ENCODE measurements at places on chromosomes 1 and 21.

GRCh38 chr1:4224684-4225467 is 324.8 kb upstream of the C1orf174 start:
- DNase-seq = no peak

DNA sequence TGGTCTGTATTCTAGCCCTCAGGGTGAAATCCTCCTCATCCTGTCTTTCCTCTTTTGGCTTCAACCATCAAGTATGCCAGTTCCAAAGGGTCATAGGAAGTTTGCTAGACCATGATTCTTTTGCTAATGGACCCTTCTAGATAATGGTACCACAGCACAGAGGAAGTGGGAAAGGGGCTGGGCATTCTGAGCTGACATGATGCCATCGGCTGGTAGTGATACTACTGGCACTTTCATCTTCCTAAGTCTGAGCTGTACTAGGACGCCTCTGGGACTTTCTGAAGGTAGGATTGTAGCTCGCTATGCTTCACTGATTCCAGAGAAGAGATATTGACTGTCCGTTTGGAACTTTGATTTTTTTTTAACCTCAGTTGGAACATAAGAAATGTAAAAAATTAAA is 11.4 kb downstream of the FASLG start:
- no peak for DNase-seq

- no peak for DNase-seq
These were observed 294.5 kb downstream of the RRAGC start for GRCh38 chr1:38565020-38565491.

- no peak for DNase-seq
These were observed 164.5 kb upstream of the COA6 start for GRCh38 chr1:234208791-234209190.

DNA sequence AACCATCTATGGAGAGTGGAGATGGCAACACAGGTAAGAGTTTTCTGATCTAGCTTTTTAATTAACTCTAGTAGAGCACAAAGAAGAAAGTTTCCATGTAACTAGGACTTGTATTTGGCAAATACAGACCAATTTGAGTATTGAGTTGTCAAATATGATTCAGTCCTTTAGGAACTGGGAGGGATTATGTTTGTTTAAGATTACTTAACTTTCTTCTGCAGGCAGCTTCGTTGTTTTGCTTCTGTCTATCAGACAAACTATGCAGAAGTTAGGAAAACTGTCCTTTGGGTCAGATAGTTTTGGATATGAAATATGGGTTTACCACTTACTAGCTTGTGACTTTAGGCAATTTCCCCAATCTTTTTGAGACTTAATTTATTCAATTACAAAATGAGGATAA is 111.8 kb downstream of the POU2F1 start:
- no peak for DNase-seq

Data from skin of body (tissue), 3 donors.